Activated T-cell treated with anti-CD3 and anti-CD28 coated beads, Interleukin-2, amount 50 U/mL, for 72 hours (primary cell): ENCODE measurements at places on chromosomes 12 and 14. TPM values are rescaled to one million over a fixed set of nuclear protein-coding genes. Genes with fewer than 3 reads are reported as not detected.

The HAL gene
- 0.51 TPM for total RNA-seq

The C14orf132 gene
- total RNA-seq: 3.4 TPM

The CAPZA3 gene
- not detected for total RNA-seq

The FOXN4 gene
- total RNA-seq: not detected

The OTOGL gene
- total RNA-seq: not detected

The NGB gene
- not detected for total RNA-seq

The PRICKLE1 gene
- not detected for total RNA-seq

The CIROP gene
- not detected for total RNA-seq

The CS gene
- 319 TPM for total RNA-seq

The DNAH10 gene
- total RNA-seq: 0.46 TPM

The OTX2 gene
- total RNA-seq: not detected

The TAS2R8 gene
- total RNA-seq: not detected
